ENCODE measurements at places on chromosomes 7 and 10.

GRCh38 chr10:78319371-78319770 is 285.7 kb downstream of the RPS24 start:
- no peak for DNase-seq

DNA sequence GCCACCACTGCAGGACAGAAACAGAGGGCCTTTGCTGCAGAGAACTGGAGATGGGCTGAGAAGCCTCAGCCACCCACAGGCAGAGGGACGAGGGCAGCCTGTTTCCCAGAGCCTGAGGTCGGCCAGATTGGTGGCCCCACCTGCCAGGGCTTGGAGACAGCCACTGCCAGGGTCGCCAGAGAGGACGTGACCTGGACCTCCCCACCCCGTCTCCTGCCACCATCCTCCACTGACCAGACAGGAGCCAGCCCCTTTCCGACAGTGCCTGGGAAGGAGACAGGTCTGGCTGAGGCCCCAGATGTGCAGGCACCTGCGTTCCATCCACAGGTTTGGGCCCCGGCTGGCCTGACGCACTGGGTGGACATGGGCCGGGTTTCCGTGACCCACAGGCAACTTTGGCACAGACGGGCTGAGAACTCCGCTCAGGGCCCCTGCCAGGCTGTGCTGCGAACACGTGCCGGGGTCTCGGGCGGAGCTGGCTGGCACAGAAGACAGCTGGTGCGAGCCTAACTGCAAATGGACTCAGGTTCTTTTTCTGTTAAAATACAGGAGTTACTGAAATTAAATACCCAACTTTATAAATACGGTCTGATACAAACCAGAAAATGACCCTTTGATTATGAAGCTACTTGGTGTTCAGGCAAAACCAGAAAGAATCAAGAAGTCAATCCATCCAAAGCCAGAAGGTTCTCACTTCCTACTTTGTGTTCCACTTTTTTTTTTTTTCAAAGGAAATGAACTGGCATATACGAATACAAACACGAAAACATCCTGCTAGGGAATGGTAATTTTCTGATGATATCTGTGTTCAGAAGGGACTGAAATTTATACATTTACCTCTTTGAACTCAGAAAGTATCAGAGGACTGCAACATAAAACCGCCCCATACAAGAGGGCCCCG is 6.9 kb downstream of the COX19 start:
- no peak for DNase-seq

GRCh38 chr7:150973571-150974451 is 4.3 kb downstream of the KCNH2 start:
- no peak for DNase-seq

DNA sequence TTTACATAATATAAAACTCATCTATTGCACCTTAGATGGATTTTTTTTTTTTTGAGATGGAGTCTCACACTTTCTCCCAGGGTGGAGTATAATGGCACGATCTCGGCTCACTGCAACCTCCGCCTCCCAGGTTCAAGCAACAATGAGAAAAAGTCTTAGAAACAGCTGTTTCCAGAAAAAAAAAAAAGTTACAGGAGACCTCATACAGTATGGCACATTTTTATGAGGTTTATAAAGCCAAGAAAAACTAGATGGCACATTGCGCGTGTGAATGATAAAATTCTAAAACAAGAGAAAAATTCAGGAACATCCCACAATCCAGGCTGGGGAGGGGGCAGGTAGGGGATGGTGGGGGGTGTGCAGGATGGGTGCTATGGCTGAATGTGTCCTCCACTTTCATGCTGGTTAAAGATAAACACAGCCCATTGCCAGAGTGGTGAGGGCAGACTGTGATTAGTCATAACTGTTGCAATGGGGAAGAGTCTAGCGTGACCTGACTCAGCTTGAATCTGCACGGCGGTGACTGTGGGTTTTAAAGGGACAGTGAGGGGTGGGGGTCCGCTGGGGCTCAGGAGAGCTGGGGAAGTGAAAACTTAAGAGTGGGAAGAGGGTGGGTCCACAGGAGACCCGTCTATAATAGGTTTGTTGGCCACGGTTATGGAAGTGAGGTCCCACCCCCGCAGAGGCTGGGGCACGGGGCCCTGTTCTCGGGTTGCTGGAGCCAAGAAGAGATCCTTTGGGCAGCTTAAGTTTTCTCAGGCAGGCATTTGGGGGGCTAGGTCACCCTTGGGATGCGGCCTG is 11.9 kb upstream of the LRRC27 start:
- DNase-seq = no peak

DNA sequence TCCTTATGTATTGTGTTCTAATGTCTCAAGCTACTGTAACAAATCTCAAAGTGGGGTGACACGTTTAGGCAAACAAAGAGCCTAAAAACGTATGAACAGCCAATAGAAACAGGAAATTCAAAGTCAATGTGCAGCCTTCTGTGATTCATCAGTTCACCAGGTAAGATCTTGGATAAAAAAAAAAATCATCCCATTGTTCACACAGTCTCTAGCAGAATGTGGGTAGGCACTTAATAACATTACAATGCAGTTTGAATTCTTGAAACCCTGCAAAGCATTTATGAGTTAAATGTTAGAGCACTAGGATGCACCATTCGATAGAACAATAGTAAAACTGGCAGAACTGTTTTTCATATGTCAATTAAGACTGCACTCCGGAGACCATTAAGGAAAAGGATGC is 88.2 kb upstream of the HDAC9 start:
- no peak for DNase-seq

DNA sequence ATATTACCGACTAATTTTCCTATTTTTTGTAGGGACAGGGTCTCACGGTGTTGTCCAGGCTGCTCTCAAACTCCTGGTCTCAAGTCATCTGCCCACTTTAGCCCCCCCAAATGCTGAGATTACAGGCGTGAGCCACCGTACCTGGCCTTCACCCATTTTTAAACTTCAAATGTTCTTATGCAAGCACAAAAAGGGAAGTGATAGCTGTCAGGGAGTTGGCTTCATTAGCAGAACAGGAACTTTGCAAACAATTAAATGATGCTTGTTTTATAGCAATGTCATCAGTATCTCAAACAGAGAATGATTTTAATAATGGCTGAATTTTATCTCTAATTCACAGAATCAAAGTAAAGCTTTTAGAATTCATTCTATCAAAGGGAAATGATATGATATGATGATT is 49.8 kb upstream of the FAM171A1 start:
- DNase-seq = no peak

GRCh38 chr10:112650588-112651030 is 203.6 kb downstream of the VTI1A start:
- no peak for DNase-seq

GRCh38 chr10:24465124-24465874 is 256.4 kb downstream of the KIAA1217 start:
- DNase-seq = no peak

- no peak for DNase-seq
Measured at GRCh38 chr10:52212062-52212461, 102.0 kb upstream of the DKK1 start.

GRCh38 chr10:101216207-101217043 is 12.8 kb downstream of the LBX1 start:
- DNase-seq = no peak

DNA sequence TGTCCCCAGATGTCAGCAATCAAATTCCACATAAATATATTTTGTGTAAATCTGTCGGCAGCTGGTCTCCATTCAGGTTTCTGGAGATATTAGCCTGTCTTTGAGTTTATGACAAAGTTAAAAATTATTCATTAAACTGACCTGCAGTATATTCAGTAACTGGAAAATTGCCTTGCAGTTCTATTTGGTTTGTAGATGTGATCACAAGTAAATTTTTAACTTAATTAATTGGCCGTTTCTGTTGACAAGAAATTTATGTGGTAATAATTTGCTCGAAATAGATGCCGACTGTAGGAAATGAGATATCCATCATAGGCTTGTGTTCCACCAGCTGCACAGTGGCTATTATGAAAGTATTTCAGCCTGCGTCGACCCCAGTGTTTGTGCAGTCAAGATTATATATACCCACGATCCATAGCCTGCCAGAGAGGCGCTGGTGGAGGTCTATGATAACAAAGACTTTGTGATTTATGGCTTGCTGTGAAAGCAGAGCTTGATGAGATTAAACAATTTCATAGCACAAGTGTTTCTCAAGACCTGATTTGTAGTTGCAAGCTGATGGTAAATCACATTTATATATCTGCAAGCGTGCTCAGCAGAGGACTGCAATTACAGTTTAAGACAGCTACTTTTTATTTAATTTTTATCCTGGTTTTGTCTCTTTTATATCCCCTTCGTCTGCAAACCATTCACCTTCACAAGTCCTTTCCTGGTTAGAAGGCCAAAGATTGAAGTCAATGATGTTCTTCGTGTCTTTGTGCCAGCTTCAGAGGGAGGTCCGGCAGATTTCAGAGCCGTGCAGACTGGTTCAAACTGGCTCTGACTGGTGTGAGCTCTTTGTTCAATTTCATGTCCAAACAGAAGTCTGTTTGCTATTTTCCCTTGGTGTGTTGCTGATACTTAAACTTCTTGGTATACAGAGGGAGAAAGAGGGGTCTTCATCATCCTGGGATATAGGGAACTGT is 850.9 kb downstream of the LRMDA start:
- DNase-seq = no peak

GRCh38 chr7:130957137-130957513 is 223.1 kb upstream of the KLF14 start:
- DNase-seq = no peak

- DNase-seq = no peak
Measured at GRCh38 chr7:18693816-18694215, 198.3 kb downstream of the HDAC9 start.

DNA sequence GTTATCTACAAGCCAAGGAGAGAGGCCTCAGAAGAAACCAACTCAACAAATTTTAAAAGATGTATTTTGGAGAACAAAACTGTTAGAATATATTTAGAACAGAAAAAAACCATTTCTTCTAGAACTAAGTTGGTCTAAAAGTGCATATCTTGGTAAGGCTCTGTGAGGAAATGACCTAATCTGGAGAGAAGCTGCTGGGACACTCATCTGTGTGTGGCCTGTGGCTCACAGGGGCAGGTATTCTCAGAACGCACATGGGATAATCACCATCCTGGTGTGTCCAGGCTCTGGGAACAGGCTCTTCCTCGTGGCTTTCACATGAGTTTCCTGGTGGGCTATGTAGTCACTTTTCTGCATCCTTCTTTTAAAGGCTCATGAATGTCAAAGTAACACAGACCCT is 38.1 kb upstream of the PRSS1 start:
- DNase-seq = no peak

DNA sequence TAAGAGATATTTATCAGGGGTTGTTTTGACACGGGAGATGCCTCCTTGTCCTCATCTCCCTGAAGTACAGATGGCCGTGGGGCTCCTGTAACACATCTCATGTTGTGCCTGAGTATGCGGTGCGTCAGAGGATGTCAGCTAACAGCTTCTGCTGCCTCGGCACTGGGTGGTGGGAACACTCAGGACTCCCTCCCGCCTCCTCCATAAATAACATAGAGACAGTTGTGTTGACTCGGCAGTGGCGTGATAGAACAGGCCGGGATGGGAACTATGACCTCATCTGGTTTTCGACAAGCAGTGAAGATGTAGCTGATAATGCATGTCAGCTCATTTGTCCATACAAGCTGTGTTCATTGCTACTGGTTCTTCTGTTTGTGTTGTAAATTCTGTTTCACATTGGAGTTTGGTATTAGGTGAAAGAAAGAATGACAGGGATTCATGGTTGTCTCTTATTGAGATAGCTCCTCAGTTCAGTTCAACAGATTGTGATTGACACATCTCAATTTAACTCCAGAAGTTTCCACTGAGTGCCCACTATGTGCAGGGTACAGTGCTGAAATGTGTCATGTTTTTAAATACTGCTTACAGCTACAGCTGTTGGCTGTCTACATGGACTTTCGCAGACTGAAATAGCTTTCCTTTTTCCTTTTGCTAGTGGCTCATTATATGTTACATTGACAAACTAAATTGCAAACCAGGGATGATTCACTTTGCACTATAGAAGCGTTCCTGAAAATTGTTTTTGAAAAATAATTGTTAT is 87.4 kb downstream of the CHN2 start:
- no peak for DNase-seq

DNA sequence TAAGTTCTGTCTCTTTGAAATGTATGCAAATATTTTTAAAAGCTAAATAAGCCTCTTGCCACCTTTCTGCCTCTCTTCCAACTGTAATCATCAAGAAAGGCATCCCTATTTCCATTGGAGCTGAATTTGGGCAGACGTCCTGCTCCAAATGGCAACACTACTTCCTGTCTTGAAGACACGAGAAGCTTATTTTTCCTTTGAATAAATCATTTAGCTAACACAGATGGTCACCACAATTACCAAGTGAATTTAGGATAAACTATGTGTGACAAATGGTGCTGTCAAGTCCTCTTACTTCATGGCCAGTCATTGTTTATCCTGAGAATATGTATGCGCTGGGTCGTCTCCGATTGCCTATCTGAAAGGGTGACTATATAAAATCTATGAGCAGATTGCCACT is 268.0 kb downstream of the ANKRD7 start:
- DNase-seq = peak; percentile 82

- no peak for DNase-seq
Measured at GRCh38 chr10:89550509-89550908, 15.1 kb upstream of the SLC16A12 start.

- DNase-seq = no peak
Measured at GRCh38 chr7:158366346-158366745, 221.3 kb downstream of the PTPRN2 start.

- no peak for DNase-seq
Measured at GRCh38 chr7:32364581-32364980, 125.6 kb downstream of the LSM5 start.

- DNase-seq = no peak
Measured at GRCh38 chr7:140239653-140239935, 62.8 kb upstream of the KDM7A start.

DNA sequence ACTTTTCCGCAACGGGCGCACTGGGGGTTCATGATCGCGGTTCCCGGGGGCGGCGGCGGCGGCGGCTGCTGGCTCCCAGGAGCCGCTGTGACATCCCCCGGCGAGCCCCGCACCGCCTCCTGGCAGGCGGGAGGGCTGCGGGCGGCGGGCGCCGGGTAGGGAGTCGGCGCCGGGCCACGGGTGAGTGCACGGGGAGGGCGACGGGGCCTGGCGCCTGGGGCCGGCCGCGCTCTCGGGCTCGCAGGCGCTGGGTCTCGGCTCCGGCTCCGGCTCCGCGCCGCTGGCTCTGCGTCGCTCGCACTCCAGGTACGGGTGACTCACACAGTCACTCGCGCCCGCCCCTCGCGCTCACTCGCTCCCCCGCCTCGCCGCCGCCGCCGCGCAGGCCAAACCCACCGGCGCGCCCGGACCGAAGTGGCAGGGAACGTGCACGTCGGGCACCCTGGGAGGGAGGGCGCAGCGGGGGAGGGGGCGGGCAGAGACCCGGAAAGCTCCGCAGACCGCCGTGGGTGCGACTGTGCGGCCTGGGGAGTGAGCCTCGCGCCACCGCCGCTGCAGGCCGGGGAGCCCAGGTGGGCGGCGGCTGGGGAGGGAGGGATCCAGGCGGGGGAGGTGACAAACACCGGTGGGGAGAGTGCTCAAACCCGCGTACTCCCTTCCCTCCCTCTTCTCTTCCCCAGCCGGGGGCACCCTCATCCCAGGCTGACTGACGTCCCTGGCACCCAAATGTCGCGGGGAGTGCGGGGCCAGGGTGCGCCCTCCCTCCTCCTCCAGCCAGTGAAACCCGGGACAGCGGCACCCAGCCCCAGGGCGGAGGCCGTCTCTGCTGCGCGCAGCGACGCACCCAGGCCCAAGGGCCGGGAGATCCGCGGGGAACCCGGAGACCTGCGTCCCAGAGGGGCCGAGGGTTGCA is 276.9 kb upstream of the NEBL start:
- DNase-seq = no peak

GRCh38 chr10:122142641-122143237 is 128.4 kb upstream of the BTBD16 start:
- DNase-seq = no peak
